ENCODE measurements at places on chromosomes 16 and 17. TPM values are rescaled to one million over a fixed set of nuclear protein-coding genes. Genes with fewer than 3 reads are reported as not detected.

TMEM92 gene
- total RNA-seq = 1.4 TPM

GFAP gene
- total RNA-seq = 14.6 TPM

LDAF1 gene
- total RNA-seq = 110 TPM

PFAS gene
- total RNA-seq = 13.2 TPM

PYDC1 gene
- total RNA-seq = not detected

PTGES3L gene
- 1.5 TPM for total RNA-seq

EMP2 gene
- 84.7 TPM for total RNA-seq

MMP25 gene
- total RNA-seq = not detected

KRT39 gene
- total RNA-seq = not detected

PHOSPHO1 gene
- total RNA-seq = not detected

TNFRSF13B gene
- not detected for total RNA-seq

SPN gene
- 1.1 TPM for total RNA-seq

DHRS7C gene
- not detected for total RNA-seq

AANAT gene
- total RNA-seq = not detected

CCL8 gene
- 2.5 TPM for total RNA-seq

MYH3 gene
- total RNA-seq = 3.0 TPM

RAMP2 gene
- total RNA-seq = 11.0 TPM

GAST gene
- not detected for total RNA-seq
